ENCODE measurements at places on chromosomes 3 and 15. TPM values are rescaled to one million over a fixed set of nuclear protein-coding genes. Genes with fewer than 3 reads are reported as not detected.

- ATAC-seq, result no peak
Measured at GRCh38 chr3:22263042-22263441, 512.0 kb upstream of the ZNF385D start.

- no peak for ATAC-seq
Measured at GRCh38 chr3:87414271-87414670, 137.9 kb upstream of the POU1F1 start.

GRCh38 chr3:131193641-131194238 lies 167.1 kb downstream of the NEK11 start:
- no peak for ATAC-seq

- ATAC-seq, result no peak
Measured at GRCh38 chr3:50442945-50443579, 60.4 kb downstream of the CACNA2D2 start.

DNA sequence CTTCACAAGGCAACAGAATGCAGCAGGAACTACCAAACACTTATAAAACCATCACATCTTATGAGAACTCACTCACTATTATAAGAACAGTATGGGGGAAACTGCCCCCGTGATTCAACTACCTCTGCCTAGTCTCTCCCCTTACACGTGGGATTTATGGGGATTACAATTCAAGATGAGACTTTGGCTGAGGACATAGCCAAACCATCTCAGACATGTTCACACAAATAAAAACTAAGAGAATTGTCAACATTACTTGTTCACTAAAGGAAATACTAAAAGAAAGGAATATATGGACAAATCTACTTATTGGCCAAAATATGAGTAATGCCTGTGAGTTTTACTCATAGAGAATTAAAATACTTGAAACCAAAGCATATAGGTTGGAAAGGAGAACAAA lies 505.1 kb downstream of the IGSF11 start:
- ATAC-seq, result peak; percentile 83

DNA sequence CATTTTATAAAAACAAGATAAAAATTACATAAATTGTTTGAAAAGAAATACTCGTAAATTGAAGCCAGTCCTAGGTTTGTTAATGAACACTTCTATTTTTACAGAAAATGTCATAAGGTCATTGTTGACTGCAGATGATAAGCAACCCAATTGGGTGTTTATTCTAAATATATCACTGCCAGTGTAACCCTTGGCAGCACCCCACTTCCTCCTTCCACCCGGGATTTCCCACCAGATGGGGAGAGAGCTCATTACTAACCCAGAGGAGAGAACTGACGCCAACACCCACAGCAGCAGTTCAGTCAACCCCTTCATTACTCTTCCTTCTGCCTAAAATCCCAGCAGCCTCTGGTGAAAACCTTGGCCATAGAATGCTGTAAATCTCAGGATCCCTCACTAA lies 307.6 kb downstream of the GAP43 start:
- no peak for ATAC-seq

DNA sequence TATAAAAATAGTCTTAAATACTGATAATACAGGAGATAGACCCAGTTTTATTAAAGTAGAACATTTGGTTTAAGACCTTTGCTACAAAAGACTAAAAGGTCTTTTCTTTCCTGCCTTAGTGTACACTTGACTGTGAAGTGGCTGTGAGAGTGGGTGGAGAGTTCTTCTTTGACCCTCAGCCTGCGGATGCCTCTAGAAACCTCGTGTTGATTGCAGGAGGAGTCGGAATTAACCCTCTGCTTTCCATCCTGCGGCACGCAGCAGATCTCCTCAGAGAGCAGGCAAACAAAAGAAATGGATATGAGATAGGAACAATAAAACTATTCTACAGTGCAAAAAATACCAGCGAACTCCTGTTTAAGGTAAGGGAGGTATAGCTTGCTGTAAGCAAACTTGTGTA lies 36.5 kb downstream of the OXNAD1 start:
- no peak for ATAC-seq

DNA sequence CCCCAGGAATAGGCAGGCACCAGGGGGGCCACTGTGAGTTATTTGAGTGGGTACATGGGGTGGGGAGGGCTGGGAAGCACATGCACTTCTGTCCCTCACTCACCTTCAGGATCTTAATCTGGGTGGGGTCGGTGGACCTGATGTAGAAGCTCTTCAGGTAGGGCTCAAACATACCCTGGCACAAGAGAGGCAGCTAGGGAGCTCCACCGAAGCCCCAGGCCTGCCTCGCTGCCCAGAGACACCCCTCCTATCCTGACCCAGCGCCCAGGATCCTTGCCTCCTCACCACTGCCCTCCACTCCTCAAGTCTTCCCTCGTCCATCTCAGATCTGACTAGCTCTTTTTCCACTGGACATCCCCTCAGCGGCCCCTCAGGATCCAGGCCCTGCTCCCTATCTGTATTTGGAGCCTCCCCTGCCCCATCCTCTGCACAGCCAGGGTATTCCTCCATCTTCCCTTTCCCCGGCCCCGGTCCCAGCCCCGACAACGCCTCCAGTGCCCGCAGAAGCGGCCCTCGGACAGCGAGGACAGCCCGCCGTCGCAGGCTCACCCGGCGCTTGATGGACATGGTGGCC lies 30.0 kb downstream of the AP3B2 start:
- ATAC-seq, result peak; percentile 22

- ATAC-seq, result no peak
Measured at GRCh38 chr3:56889131-56889530, 87.4 kb upstream of the ARHGEF3 start.

- ATAC-seq, result no peak
Measured at GRCh38 chr15:35768949-35769348, 223.0 kb upstream of the DPH6 start.

DNA sequence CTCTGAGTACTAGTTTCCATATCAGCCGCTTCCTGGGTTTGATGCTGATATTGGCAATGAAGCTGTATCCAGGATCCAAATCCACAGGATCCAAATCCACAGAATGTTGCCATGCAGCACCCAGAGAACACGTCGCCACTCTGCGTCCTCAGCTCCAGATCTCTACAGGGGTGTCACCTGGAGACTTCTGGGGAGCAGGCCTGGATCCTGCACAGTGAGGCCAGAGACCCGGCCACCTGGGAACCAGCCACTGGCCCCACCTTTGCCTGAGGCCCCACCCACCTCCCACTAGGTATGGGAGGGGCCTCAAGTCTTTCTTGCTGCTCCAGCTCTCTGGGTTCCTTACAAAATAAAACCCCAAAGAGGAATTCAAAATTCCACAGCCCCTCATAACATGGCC lies 123.9 kb downstream of the LRRK1 start:
- no peak for ATAC-seq

DNA sequence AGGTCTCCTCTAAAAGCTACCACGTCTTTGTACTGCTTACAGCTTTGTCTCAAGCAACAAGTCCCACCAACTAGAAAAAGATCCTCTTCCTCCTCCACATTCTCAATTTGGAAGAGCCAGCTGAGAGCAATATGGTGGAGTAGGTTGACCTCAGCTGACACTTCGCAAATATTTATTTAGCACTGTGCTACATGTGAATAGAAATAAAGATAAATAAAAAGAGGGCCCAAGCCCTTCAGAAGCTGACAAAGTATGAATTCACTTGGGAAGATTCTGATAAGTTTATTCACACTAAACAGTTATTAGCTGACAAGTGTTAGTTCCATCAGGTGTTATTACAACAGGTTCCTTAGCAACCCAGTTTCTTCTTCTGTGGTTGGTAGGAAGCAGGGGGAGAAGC lies 310.3 kb downstream of the GBE1 start:
- no peak for ATAC-seq

DNA sequence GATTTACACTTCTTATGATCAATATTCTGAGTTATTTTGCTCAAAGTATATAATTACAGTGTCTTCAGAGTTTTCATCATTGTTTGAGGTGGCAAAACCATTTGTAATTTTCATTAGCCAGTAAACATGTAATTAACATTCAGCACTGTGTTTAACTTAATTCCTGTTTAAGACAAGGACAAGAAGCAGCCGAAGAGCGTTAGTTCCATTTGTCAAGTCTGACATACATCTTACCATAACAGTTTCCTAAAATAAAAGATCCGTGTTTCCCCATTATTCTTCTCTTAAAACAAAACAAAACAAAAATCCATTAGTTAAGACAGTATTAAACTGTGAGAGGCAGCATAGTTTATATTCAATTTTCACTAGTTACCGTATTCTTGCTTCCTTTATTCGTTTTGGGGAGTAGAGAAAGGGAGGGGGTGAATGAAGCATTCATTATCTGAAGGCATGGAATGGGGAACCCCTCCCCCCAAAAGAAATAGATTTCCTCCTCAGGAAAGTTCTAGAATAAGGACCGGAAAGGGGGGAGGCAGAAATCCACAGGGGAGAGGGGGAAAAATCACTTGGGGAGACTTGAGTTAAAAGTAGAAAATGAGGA lies 5.5 kb upstream of the NR2F2 start:
- ATAC-seq, result no peak

- no peak for ATAC-seq
Measured at GRCh38 chr15:26686547-26687187, 86.2 kb downstream of the GABRB3 start.

GRCh38 chr15:35166730-35167359 lies 81.8 kb upstream of the NANOGP8 start:
- no peak for ATAC-seq

GRCh38 chr3:66053550-66054094 lies 14.9 kb upstream of the MAGI1 start:
- no peak for ATAC-seq

GRCh38 chr15:61141497-61142125 lies 87.5 kb downstream of the RORA start:
- ATAC-seq, result no peak

DNA sequence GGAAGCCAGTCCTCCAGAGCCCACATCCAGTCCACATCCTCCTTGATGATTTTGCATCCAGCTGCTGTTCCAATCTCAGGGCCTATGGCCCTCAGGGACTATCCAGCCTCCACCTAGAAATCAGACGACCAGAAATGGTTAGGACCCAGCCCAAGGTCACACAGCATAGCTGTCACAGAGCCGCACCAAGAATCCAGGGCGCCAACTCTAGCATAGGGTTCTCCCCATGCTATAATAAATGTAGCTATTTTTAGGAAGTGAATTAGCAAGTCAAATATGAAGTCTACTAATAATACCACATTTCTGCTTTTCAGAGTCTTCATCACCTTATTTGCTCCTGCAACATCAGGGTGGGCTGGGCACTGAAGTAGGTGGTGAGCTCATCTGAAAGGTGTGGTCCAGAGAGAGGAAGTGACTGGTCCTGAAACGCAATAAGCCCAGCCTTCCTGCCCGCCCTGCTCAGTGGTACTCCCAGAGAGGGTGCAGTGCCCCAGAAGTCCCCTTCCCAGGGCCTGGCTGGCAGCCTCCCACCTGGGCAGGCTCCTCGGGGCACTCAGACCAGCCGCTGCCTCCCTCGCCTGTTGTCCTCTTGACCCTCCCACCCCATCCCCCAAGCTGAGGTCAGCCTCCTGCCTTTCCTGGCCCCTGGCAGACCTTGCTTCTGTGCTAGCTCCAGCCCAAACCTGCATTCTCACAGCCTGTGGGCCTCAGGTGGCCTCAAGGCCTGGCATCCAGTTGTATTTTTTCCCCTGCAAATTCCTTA lies 17.6 kb upstream of the CYP11A1 start:
- peak; percentile 64 for ATAC-seq

- ATAC-seq, result no peak
Measured at GRCh38 chr15:98956796-98957553, 50.6 kb downstream of the PGPEP1L start.

GRCh38 chr3:184765730-184766074 lies 46.3 kb upstream of the VPS8 start:
- peak; percentile 83 for ATAC-seq

GRCh38 chr15:85795337-85796305 lies 896 bp upstream of the KLHL25 start:
- ATAC-seq, result no peak

GRCh38 chr3:105235221-105235620 lies 131.5 kb upstream of the ALCAM start:
- no peak for ATAC-seq

Gene ROPN1
- not detected for total RNA-seq

Gene LDHAL6B
- not detected for total RNA-seq

Gene WDR82
- 52.2 TPM for total RNA-seq

Gene CFAP100
- total RNA-seq, result not detected

Gene ANKUB1
- total RNA-seq, result not detected

Gene LRRC2
- 0.28 TPM for total RNA-seq

Gene FAM174B
- 4.3 TPM for total RNA-seq

Gene RBPMS2
- total RNA-seq, result 0.48 TPM

Gene CD200
- total RNA-seq, result 1.1 TPM

Gene IL17RD
- total RNA-seq, result 2.4 TPM

Gene PARP16
- total RNA-seq, result 7.0 TPM

Gene PLSCR2
- total RNA-seq, result 0.12 TPM

Gene P2RY13
- 0.28 TPM for total RNA-seq
